ENCODE measurements at places on chromosomes 12 and 14. TPM values are rescaled to one million over a fixed set of nuclear protein-coding genes. Genes with fewer than 3 reads are reported as not detected.
A peak's percentile ranks its signal among the peaks of the same experiment; 100 is the strongest.

GRCh38 chr12:11967376-11968047, 103.2 kb upstream of the BCL2L14 start:
- DNase-seq = no peak

- no peak for DNase-seq
Measured at GRCh38 chr14:104984056-104984894, 1.3 kb upstream of the CLBA1 start.

DNA sequence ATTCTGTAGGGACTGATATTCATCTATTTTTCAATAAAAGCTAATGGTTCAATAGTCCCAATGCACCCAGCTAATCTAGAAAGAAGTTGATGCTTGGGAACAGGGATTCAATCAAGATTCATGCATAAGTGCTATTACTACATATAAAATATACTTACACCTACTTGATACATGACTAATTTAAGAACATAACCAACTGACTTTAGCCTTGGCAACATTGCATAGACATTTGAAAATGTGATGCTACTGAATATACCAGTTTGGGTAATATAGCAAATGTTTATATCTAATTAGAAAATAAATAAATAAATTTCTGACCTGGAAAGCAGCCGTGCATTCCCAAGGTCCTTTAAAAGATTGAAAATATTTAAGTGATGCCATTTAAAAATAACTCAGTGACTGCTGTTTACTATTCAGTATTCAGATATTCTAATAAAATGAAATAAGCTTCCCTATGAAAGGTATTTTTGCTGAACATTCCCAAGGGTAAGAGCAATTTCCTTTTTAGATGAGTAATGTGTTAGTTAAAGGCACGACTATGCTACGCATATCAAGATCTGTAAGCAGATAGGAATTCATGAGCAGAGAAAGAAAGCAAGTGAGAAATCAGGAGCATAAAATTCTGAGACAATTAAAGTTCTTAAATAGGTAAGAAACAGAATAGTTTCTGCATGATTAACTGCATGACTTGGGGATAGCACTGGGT, 160.6 kb upstream of the SYT1 start:
- DNase-seq = peak; percentile 78

DNA sequence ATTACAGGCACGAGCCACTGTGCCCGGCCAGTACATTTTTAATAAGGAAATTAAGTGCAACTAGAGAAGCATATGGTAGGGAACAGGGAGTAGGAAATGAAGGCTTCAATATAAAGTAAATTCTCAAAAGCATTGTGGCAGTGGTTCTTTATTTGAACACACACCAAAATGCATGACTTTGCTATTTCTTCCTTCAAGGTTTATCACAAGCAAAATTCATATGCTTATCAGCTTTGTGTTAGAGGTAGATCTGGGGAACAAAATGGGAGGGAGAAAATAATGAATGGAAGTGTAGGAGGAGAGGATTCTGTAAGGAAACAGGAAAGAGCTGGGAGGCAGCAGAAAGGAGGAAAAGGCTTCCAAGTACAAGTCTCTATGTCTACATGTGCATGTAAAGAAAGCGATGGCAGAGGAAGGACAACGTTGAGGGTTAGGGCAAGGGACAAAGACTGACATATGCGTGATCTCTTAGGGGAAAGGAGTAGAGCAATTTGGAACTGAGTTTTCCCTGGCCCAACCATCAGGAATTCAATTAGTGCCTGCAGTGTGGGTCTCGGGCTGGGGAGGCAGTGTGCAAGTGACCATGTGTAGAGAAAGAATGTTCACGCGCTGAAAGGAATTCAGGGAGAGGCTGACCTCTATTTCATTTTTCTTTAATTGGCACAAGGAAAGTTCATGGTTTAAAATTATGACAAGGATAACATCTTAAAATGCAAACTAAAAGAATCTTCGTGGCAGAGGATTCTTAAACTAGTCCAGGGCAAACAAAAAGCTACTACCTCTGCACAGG, 22.9 kb upstream of the RASSF8 start:
- DNase-seq = no peak

DNA sequence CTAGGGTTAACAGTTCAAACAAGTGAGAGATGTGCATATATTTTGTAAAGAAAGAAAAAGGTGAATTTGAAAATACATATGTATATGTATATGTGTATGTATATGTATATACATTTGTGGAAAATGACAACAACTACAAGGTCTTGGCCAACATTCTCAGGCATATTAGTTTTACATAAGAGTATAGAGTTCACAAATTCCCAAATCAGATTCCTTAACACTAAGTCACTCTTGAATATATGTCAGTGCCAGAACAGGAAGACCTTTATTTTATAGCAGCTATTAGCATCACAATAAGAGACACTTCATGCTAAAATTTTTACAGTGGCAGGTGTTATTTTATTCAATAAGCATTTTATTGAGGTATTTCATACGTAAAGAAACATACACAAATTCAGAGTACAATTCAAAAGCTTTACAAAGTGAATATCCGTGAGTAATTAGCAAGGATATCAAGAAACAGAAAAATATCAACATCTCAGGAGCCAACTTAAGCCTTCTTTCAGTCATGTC, 179.7 kb downstream of the SLC6A15 start:
- no peak for DNase-seq

DNA sequence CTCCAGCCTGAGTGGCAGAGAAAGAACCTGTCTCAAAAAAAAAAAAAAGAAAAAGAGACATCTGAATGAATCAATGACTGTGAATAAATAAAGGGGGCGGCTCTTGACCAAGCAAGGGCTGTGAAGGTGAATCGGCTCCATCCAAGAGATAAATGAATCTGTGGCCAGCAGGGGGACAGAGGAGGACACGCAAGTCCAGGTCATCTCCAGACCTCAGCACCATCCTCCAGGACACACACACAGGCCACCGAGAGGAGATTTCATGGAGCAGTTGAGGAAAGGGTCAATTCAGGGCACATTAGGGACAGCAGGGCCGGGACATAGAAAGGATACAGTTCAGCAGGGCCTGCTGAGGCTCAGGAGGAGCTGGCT, 21.6 kb downstream of the TRPV4 start:
- DNase-seq = peak; percentile 67

DNA sequence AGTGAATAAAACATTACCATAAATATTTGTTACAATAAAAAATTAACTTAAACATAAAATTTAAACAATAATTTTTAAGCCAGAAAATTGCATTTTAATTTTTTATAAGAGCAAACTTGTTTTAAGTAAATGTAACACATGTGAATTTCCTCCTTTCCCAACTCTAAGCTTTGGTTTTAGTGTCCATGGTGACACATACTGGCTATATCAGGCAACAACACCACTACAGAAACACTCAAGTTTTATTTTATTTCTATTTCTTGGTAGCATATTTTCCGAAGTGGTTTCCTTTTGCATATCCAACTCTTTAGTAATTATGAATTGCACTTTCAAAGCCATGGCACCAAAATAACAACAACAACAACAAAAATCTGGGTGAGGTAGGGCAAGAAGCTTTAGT, 2.2 kb downstream of the NELL2 start:
- DNase-seq = no peak

The NTF3 gene
- not detected for polyA plus RNA-seq

The SERPINA9 gene
- polyA plus RNA-seq = not detected

The LRP1-AS gene
- not detected for polyA plus RNA-seq
